Pulmonary artery endothelial cell (primary cell): ENCODE measurements at places on chromosomes 5 and 9. TPM values are rescaled to one million over a fixed set of nuclear protein-coding genes. Genes with fewer than 3 reads are reported as not detected.

DNA sequence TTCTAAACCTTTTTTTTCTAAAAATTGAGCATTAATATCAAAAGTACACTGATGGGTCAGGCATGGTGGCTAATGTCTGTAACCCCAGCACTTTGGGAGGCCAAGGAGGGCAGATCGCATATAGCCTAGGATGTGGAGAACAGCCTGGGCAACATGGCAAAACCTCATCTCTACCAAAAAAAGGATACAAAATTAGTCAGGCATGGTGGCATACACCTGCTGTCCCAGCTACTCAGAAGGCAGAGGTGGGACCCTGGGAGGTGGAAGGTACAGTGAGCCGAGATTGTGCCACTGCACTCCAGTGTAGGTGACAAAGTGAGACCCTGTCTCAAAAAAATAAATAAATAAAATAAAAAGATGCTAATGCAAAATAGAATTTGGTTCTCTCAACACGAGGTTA, 49.4 kb downstream of the RAPGEF1 start:
- no peak for DNase-seq

GRCh38 chr5:32309761-32310160, 3.0 kb downstream of the MTMR12 start:
- DNase-seq = no peak

DNA sequence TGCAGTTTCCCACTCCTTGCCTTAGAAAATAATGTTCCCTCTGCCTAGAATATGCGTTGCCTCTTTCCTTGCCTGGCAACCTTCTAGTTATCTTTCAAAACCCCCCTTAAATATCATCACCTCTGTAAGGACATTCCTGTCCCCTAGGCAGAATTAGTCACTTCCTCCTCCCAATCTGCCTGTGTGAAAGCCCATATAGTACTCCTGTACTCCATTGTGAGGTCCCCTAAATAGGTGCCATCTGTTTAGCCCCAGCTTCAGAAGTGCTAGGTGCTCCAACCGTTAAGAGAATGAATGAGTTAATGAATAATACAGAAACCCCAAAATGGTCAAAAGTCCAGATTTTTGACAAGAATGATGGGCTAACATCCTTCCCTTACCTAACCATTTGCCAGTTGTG, 181.4 kb downstream of the GDNF start:
- DNase-seq = no peak

GRCh38 chr5:8695902-8696845, 827.2 kb downstream of the MTRR start:
- DNase-seq = no peak

DNA sequence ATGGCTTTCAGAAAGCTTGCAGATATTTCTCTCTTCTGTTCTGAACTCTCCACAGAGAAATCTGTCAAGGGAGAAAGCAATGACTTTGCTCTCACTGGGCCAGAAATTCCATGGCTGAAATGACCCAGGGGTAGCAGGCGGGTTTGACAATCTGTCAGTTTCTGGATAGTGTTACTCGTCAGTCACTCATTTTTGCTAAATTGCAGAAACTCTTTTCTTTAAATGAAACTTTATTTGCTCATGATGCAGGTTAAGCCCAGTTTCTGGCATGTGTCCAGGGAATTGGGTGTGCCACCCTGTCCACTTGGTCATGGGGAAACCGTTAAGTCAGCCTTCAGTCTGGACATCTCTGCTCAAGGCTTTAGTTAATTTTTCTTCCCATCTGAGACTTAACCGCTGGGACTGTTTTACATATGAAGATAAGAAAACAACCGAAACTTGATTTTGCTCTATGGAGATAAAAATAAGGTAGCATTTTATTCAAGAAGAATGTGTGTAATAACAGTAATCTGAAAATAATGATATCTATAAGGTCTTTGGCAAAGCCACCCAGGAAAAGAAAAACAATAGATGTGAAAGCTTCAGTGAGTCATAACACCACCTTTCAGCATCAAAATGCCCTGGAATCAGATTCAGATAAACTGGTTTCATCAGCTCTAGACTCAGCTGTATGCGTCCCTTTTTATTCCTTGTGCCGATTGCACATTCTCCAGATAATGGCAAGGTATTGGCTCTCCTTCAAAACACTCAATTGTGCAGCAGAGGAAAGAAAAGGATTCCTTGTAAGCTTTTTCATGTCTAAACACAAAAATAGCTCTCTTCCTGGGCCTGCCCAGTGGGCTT, 308.3 kb downstream of the ZSWIM6 start:
- no peak for DNase-seq

DNA sequence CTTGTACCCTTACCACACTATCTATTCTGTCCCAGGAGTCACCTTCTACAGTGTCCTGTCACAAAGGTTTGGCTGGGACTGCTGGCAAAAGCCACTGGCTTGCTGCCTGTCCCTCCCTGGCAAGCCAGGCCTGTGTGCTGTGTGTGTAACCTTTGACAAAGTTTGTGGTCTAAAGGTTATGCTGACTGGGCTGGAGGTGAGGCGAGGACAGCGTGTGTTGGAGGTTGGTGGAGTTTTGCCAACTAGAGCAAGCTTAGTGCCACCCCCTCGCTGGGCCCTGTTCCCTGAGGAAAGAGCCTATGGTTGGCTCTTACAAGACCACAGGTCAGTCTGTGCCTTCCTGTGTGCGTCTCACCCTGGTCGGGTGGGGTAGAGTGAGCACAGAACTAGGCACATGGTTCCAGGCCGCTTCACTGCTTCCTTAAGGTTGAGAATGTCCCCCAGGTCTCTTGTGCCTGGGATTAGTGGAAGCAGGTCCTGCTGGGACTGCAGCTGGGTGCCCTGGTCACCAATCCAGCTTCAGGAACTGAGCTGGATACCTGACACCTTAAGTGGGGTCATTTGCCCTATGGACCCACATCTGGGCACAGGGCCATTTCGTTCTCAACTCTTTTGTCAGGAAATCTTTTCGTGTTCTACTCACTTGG, 152.2 kb downstream of the GADD45G start:
- DNase-seq = no peak

GRCh38 chr5:111074244-111074643, 2.7 kb downstream of the TSLP start:
- no peak for DNase-seq

DNA sequence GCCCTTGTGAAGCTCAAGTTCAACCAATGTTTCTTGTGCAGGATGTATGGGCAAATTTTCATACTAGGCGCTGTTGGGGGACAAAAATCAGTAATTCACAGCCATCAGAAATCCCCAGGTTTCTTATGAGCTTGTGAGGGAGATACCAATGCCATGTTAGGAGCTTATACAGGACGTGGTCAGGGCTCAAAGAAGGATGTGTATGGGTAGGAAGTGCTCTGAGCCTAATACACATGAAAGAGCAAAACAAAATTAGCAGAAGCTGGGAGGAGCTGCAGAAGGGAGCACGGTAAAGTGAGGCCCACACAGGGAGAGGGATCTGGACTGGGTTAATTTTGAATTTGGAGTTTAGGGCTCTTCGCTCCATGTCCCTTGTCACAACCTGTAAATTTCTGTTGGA, 114.6 kb upstream of the MAP3K1 start:
- no peak for DNase-seq

- no peak for DNase-seq
These were observed 22.1 kb downstream of the PAEP start for GRCh38 chr9:135583688-135584011.

DNA sequence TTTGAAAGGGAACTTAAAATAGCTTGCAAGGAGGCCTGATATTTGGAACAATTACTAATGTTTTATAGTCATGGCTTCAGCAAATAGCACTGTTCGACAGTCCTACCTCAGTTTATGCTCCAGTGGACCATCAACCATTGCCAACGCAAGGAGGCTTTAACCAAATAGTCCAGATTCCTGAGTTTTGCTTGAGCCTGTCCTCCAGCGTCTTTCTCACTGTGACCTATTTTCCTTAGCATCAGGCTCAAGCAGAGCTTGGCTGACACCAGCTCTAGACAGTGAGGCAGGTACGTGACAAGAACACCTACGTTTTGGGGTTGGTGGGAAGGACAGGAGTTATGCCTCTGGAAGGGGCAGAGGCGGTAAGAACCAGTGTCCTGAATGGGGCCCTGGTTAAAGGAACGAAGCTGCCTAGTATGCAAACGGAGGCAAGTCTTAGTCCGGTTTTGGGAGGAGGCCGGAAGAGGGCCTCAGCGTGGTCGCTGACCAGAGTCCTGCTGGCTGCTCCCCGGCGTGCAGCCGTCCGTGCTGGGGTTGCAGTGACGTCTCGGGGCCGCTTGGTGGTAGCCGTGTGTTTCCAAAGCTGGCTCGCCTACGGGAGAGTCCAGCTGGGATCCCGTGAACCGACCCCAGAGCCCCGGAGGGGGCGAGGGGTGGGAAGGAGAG, 998 bp upstream of the FGF18 start:
- peak; percentile 20 for DNase-seq

DNA sequence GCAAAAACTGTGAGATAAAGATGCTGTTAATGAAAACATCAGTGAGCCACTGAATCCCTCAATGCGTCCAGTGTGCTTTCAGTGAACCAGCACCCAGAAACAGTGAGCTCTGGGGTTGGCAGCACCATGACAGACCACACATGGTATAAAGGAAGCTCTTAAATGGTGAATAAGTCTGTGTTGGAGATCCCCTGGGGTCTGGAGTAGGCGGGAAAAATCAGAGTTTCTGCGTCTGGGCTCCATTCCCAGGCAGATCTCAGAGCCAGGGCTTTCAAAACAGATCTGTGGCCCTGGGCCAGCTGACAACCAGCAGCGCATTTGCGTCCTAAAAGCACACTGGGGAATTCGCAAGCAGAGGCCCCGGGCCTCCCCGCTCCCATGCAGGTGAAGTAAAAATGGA, 233.5 kb downstream of the FRMD3 start:
- DNase-seq = no peak

BTNL8 gene
- total RNA-seq = not detected in 2 replicates

PDE6A gene
- total RNA-seq = not detected in 2 replicates

CDH6 gene
- under 0.01 and 0.11 TPM in 2 replicates for total RNA-seq

RLN1 gene
- not detected in 2 replicates for total RNA-seq

PCDHGB1 gene
- 0.59 and 0.63 TPM in 2 replicates for total RNA-seq
